ENCODE measurements at places on chromosomes 1 and 21.

DNA sequence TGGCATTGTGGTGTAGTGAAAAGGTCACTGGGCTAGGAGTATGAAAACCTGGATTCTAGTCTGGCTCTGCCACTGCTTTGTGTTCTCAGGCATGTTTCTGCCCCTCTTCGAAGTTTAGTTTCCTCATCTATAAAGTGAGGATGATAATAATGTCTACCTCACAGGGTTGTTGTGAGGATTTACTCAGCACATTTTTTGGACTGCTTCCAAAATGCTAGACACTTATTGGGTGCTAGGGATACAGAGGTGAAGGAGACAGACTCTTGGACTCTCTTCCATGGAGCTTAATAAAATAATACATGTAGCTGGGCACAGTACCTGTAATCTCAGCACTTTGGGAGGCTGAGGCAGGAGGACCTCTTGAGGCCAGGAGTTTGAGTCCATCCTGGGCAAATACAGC lies 3.6 kb downstream of the KIF2C start:
- no peak for DNase-seq

- no peak for DNase-seq
Measured at GRCh38 chr1:93734999-93735398, 53.4 kb upstream of the BCAR3 start.

DNA sequence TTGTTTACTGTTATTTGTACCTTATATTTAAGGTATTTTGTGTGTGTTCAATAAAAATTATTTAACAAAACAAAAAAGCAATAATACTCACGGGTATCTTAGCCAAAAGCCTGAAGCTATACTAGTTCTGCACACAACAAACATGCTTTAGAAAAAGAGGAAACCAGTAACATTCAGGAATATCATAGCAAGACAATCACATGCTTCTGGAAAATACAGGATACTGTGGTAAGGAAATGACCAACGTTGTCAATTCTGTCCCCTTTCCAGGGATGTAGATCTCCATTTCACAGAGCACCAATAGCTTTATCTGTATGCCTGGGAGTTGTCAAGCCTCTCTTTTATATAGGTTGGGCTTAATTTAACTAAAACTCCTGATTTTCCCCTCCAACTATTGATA lies 288.4 kb downstream of the SMYD3 start:
- DNase-seq, result no peak

DNA sequence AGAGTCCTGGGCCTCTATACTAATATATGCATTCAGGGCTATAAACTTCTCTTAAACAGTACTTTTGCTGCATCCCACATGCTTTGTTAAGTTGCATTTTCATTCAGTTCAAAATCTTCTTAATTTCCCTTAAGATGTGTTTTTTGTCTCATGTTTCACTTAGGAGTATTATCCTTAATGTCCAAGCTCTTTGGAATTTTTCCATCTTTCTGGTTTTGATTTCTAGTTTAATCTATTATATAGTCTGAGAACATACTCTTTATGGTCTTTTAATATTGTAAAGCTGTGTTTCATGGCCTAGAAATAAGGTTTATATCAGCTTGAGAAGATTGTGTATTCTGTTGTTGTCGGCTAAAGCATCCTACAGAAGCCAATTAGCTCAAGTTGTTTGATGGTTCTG lies 1041.8 kb downstream of the PLA2G4A start:
- no peak for DNase-seq

DNA sequence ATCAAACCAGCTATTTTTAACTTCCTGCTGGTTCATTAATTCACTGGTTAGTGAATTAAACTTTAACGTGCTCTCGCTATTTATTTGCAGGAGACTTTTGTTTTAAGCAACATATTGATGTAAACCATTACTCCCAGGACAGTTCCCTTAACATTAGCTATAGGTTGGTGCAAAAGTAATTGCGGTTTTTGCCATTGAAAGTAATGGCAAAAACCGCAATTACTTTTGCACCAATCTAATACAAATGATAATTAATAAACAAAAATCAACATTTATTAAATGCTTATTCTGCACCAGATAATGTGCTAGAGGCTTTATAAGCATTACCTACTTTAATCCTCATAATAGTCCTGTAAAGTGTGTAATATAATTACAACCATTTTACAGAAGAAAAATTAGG lies 176.5 kb downstream of the NPHP4 start:
- no peak for DNase-seq

DNA sequence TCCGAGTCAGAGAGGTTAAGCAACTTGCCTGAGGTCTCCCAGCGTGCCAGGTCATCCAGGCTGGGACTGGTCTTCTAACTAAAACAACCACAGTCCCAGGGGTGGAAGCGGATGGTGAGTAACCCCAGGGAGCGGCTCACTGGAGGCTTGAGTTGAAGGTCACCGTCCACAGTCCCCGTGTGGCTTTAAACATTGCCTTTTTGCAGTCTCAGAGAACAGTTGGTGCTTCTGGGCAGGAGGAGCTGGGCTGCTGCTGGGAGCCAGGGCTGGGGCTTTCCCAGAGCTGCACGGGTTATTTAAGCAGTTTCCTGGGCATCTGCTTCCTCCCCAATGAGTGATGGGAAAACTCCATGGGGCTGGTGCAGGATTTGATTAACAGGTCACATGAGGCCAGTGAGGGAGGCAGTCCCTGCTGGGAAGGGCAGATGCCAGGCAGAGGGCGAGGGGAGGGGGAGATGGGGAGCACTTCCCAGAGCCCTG lies 12.3 kb downstream of the ARHGEF10L start:
- DNase-seq, result no peak

- DNase-seq, result no peak
Measured at GRCh38 chr1:151508833-151509232, 2.4 kb upstream of the CGN start.

GRCh38 chr1:47650205-47650604 lies 212.4 kb downstream of the FOXD2 start:
- DNase-seq, result no peak

DNA sequence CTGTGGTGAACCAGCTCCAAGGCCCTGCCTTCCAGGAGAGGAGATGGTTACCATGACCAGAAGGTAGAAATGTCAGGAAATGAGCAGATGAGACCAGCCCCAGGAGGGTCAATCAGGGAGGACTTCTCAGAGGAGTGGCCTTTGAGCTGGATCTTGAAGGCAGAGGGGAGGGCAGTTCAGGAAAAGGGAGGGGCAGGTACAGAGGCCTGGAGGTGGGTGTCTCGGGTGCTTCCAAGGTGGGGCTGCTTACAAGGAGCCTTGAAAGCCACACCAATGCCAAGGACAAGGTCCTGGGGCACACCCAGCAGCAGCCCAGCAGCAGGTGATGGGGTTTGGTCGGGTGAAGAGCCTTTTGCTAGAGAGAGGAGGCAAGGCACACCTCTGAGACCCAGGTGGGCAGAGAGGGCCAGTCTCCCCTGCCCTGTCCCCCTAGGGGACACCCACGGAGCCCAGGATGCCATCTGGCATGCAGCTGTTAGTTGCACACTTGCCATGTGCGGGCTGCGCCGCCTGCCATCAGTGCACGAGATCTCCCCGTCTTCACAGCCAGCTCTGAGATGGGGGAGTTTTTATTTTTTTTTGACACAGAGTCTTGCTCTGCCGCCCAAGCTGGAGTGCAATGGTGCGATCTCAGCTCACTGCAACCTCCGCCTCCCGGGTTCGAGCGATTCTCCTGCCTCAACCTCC lies 18.5 kb downstream of the SLC66A1 start:
- no peak for DNase-seq

DNA sequence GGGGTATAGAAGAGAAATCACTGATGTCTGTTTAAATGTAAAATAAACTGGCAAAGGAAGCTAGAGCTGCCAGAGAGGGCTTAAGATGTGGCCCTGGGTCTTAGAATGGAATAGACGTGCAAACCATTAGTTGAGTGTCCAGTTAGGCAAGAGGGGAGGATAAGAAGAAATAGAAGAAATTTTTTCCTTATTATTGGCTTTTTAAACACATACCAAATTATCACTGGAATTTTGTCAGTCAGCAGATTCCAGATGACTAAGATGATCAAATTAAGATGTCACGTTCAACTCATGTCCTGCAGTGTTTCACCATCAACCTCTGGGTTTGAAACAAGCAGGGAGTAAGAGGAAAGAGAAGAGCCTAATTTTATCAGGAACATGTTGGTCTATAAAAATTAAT lies 71.6 kb upstream of the C1orf21 start:
- DNase-seq, result no peak

DNA sequence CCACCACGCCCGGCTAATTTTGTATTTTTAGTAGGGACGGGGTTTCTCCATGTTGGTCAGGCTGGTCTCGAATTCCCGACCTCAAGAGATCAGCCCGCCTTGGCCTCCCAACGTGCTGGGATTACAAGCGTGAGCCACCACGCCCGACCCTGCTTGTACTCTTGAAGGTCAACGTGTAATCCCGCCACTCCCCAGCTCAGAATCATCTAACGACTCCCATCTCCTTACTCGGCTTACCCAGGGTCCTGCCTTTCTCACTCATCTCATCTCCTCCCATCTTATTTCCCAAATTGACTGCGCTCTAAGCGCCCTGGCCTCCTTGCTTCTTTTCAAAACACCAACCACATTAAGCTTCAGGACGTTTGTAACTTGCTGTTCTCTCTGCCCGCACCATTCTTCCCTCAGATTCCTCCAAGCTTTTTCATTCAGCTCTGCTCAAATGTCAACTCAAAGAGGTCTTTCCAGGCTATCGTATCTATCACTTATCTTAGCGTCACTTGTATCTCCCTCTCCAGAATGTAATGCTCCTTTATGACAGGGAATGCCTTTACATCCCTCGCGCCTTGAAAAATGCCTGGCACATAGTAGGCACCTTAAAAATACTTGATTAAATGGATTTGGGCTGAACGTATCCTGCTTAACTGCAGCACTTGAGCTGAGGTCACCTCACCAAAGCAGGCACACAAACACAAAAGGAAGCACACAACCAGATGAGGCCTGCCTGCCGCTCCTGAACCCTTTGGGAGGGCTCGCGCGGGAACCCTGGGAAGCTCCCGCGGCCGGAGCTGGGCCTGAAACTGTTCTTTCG lies 1.4 kb upstream of the USP1 start:
- DNase-seq, result no peak

- DNase-seq, result no peak
Measured at GRCh38 chr1:67789551-67789950, 43.7 kb downstream of the GNG12 start.

DNA sequence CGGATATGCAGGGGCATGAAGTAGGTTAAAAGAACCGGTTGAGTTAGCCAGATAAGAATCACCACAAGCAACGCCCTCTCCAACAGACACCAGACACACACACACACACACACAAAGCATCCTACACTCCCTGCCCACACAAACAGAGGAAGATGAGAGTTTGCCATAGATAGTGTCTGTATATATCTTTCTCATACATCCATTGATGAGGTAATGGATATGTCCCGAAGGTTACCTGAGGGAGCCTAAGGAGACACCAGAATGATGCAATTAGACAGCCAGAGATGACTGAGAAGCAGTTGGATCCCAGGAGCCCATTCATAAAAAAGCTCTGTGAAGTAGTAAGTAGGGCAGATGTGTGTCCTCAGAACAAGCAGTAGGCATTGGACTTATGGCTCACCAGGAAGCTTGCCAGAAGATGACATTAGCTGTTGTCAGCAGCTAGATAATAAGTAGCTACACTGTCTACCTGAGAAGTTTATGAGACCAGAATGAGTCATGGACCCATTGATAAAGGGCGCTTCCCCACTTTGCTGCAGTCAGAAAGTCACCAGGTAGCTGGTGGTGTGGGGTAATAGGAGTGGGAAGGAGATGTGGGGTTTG lies 247.0 kb downstream of the KCNT2 start:
- no peak for DNase-seq

GRCh38 chr1:29695803-29696202 lies 459.5 kb downstream of the PTPRU start:
- no peak for DNase-seq

DNA sequence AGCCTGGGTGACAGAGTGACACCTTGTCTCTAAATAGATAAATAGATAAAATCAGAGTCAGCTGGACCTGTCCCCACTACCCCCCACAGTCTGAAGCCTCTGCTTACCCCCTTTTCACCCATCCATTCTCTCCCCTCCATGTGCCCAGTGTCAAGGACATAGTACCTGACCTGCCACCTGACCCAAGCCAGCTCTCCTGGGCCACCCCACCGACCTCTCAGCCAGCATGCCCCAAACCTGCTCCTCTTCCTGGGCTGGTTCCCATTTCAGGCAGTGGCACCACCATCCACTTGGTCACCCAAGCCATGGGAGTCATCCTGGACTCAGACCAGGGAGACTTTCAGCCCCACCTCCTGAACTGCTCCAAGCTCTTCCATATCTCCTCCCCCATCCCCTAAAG lies 28.2 kb downstream of the CITED4 start:
- DNase-seq, result no peak

DNA sequence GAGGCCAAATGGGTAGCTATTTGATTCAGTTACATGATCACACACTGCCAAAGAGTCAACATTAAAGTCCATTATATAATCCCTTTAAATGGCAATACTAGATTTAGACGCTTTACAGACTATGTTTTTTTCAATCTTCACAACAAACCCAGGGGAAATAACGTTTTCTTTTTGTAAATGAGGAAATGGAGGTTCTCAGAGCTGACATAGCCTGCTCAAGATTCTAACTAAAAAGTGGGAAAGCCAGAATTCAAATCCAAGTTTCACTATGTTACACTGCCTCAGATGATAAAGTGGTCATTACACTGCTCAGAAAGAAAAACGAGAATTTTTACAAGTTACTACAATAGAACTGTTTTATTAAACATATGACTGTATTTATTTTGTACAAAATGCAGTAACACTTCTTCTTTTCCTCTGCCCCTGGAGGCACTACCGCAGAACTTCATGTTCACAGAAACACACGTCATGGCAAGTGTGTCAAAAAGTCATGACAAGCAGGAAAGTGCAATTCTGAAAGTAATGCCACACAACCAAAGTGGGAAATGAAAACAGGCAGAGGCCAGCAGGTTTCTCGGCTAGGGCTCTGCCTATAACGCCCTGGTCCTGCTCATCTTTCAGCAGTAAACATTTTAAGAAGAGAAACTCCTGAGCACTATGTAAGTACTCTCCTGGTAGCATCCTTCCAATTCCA lies 19.0 kb downstream of the THEMIS2 start:
- DNase-seq, result no peak

DNA sequence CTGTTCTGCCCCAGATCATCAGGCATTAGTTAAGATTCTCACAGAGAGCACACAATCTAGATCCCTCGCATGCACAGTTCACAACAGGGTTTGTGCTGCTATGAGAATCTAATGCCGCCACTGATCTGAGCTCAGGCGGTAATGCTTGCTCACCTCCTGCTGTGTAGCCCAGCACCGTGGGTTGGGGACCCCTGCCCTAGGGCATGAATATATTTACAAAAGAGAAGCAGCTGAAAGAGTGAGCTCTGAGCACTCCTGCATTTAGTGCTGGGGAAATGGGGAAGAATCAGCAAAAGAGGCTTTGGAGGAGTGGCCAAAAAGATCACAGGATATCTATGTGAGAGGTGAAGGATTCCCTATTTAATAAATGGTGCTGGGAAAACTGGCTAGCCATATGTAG lies 5.6 kb downstream of the CFAP57 start:
- no peak for DNase-seq

GRCh38 chr21:44083631-44084291 lies 23.4 kb upstream of the PWP2 start:
- peak; percentile 55 for DNase-seq

GRCh38 chr21:27741736-27742135 lies 774.8 kb upstream of the ADAMTS5 start:
- no peak for DNase-seq
